Subcutaneous adipose tissue (tissue), 4 donors: ENCODE measurements at places on chromosomes 5 and 9. TPM values are rescaled to one million over a fixed set of nuclear protein-coding genes. Genes with fewer than 3 reads are reported as not detected.

MARCOL gene
- not detected for total RNA-seq

PKD2L2 gene
- not detected for total RNA-seq

SLC36A2 gene
- total RNA-seq: 0.85 TPM

DRD1 gene
- total RNA-seq: not detected

RAPGEF1 gene
- total RNA-seq: 53.1 TPM

LECT2 gene
- total RNA-seq: not detected

NMUR2 gene
- total RNA-seq: not detected
